ENCODE measurements at places on chromosomes 4 and X. TPM values are rescaled to one million over a fixed set of nuclear protein-coding genes. Genes with fewer than 3 reads are reported as not detected.

- DNase-seq = no peak
Measured at GRCh38 chrX:53723381-53723780, 36.9 kb upstream of the HUWE1 start.

DNA sequence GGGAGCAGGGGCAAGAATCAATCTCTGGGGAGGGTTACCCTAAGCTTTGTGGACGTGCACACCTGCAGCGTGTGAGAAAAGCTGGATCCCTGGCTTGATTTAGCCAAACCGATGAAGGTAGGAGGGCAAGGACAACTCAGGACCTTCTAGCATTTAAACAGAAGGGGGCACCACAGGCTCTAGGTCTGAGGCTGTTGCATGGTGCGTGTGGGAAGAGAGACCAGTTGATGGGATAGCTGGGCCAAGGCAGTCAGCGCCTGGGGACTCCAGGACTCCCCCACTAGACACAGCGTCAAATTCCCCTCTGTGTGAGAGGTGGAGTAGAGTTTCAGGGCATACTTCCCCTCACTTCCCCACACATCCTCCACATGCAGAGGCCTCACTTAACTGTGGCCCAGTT is 4.3 kb downstream of the GABRQ start:
- DNase-seq = peak; percentile 19

DNA sequence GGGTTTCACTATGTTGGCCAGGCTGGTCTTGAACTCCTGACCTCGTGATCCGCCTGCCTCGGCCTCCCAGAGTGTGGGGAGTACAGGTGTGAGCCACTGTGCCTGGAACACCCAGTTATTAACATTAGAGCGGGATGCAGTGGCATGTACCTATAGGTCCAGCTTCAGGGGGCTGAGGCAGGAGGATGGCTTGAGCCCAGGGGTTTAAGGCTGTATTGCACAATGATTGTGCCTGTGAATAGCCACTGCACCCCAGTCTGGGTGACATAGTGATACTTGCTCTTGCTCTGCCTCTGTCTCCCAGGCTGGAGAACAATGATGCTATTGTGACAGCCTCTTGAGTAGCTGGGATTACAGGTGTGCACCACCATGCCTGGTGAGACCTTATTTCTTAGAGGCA is 39.8 kb downstream of the FAM193A start:
- DNase-seq = no peak

DNA sequence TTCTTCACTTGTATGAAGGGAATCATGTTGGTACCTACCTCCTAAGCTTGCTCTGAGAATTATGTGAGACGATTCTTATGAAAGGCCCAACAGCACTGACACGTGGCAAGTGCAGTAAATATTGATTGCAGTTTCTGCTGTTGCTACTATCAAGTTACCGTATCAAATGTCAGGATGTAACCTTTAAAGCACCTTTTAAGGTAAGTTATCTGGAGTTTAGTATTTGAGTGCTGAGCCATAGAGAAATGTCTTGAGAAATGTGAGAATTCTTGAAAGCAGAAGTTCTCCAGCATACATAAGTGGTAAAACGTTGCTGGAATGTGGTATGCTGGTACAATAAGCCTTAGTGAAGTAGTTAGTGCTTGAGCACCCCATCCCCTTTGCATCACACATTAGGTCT is 90.4 kb downstream of the PHOX2B start:
- DNase-seq = no peak

- no peak for DNase-seq
Measured at GRCh38 chr4:94551643-94552564, 100.2 kb downstream of the PDLIM5 start.

DNA sequence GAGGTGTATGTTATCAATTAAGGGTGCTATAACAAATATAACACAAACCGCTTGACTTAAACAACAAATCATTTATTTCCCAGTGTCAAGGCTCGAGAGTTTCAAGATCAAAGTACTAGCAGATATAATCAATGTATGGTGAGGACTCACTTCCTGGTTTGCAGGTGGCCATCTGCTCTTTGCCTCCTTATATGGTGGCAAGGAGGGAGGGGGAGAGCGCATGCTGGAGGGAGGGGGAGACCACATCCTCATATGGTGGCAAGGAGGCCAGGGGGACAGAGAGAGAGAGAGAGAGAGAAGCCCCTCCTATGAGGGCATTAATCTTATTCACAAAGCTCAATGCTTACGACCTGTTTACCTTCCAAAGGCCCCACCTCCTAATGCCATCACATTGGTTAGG is 372.3 kb upstream of the SPOCK3 start:
- no peak for DNase-seq

Gene TRPC3
- 0.93 TPM for total RNA-seq

Gene GABRG1
- 0.04 TPM for total RNA-seq

All from muscle of leg (tissue), 16 donors.